ENCODE measurements at places on chromosomes 1 and 21.
A peak's percentile ranks its signal among the peaks of the same experiment; 100 is the strongest.

- DNase-seq = no peak
Measured at GRCh38 chr21:32975811-32976431, 49.8 kb upstream of the OLIG2 start.

- DNase-seq = peak; percentile 31
Measured at GRCh38 chr1:160284220-160284781, 632 bp downstream of the PEX19 start.

DNA sequence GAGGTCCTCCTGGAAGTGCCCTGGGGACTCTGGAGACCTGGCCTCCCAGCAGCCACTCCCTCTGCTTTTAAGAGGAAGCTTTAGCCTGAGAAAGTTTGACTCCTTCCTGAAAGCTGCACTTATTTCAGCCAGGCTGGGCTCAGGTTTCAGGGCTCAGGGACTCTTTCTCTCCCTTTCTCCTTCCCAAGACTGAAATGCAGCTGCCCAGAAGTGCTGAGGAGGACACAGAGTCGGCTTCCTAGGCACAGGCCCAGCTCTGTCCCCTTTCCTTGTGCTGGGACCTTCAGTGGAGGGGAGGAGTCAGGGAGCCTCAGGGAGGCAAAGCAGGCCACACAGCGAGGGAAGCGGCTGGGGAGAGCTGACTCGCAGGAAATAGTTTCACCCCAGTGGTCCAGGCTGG lies 137.3 kb downstream of the NAV1 start:
- peak; percentile 48 for DNase-seq

GRCh38 chr1:9841460-9841859 lies 17.7 kb upstream of the CLSTN1 start:
- no peak for DNase-seq

- no peak for DNase-seq
Measured at GRCh38 chr1:179327196-179327595, 33.6 kb downstream of the SOAT1 start.

GRCh38 chr1:245418077-245418476 lies 263.3 kb downstream of the KIF26B start:
- DNase-seq = no peak

GRCh38 chr1:72885017-72885416 lies 602.7 kb upstream of the NEGR1 start:
- DNase-seq = no peak

DNA sequence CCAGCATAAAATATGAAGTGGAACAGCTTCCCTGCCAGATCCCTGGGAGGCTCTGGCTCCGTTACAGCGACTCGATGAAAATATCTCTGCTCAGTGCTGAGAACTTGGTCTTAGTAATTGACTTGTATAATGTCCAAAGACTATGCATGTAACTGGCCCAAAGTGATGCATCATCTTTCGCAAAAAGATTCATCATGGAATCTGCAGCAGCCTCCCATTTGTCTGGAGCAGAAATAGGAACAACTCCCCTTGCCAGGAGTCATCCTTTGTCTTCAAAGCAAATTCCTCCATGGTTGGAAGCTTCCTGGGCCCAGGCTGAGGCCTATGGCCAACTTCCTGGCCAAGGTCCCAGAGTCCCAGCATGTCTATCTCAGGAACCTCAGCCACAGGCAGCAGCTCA lies 16.9 kb upstream of the SLC6A17 start:
- peak; percentile 11 for DNase-seq

- DNase-seq = peak; percentile 33
Measured at GRCh38 chr1:55378582-55378981, 163.4 kb upstream of the USP24 start.

GRCh38 chr1:54259546-54260140 lies 59.7 kb downstream of the MRPL37 start:
- no peak for DNase-seq

DNA sequence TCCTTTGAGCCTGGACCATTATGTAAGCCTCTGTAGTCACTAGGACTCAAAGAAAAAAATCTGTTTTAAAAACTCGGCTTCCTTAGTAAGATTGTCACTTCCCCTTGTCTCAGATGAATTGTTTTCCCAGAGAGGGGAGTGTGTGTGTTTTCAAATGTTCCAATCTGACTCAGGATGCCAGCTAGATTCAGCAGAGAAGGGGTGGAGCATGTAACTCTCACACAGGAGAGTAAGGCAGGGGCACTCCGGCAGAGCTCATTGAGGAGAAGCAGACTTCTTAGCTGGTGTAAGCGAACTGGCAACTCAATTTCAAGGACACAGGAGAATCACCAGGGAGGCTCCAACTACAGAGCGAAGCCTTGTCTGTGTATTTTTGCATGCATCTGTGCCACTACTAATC lies 623.2 kb downstream of the LMO4 start:
- DNase-seq = no peak

- peak; percentile 87 for DNase-seq
Measured at GRCh38 chr1:234987415-234988154, 141.1 kb downstream of the TOMM20 start.

DNA sequence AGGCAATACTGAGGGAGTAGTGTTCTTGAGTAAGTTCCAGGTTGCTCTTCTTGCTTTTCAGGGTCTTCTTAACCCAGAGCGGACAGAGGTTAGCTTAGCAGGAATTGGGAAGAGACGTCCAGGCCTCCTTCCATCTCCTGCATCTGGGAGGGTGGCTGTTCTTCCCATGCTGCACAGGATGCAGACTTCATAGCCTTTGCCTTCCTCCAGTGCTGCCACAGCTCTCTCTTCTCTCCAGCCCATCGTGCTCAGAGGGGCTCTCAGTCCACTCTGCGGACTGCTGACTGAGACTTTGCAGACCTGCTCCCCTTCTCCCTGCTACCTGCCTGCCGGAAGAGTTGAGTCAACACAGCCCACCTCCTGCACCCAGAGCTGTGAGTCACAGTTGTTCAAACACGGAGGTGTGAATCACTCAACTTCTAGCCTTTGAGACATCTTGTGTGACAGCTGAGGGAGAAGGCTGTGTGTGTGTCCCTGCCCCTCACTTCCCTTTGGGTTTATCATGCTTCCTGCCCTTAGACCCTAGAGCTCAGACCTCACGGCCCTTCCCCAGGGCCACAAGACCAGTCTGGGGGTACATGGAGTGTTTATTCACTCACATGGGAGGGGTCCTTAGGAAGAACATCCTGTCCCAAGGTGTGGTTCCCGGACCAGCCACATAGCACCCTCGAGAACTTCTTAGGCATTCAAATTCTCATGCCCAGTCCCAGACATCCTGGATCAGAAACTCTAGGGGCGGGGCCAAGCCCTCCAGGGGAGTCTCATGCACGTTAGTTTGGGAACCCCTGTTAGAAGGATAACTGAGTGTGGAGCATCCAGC lies 158.3 kb upstream of the CACNA1E start:
- DNase-seq = no peak

- no peak for DNase-seq
Measured at GRCh38 chr1:236280438-236281197, 1.1 kb downstream of the ERO1B start.

DNA sequence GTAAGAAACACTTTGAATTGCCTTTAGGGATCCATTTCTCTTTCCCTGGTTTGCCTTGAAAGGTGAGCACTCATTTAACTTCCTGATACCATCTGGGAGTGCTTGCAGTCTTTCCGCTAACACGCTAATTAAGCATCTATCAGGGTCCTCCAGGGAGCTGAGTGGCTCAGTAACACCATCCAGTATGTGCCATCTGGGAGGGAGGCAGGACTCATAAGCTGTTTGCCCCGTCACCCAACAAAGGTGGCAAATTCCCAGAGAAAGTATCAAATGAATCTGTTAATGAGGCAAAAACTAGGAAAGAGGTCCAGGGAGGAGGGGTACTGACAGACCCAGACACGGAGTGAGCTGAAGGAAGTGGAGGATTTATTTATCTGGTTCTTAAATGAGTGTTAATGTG lies 430.9 kb downstream of the HLX start:
- no peak for DNase-seq

- peak; percentile 83 for DNase-seq
Measured at GRCh38 chr1:10530756-10531495, 56.2 kb downstream of the PEX14 start.

GRCh38 chr1:153566414-153567371 lies 1.0 kb upstream of the S100A2 start:
- DNase-seq = peak; percentile 99

DNA sequence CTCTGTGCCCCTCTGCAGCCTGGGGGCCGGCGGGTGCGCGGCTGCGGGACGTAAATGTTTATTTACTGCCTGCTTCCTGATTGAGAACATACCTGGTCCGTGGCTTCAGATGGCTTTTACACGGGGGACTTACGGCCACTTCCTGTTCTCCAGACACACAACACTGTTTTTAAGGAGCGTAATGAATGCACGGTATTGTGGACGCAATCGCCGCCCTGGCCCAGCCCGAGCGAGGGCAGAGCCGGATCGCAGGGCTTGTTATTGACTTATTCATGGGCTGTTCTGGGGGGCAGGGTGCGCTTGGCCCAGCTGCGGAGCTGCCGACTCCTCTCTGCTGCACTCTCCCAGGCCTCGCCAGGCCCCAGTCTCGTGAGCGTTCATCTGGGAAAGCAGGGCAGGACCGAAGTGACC lies 52.8 kb upstream of the ACTRT2 start:
- DNase-seq = no peak

DNA sequence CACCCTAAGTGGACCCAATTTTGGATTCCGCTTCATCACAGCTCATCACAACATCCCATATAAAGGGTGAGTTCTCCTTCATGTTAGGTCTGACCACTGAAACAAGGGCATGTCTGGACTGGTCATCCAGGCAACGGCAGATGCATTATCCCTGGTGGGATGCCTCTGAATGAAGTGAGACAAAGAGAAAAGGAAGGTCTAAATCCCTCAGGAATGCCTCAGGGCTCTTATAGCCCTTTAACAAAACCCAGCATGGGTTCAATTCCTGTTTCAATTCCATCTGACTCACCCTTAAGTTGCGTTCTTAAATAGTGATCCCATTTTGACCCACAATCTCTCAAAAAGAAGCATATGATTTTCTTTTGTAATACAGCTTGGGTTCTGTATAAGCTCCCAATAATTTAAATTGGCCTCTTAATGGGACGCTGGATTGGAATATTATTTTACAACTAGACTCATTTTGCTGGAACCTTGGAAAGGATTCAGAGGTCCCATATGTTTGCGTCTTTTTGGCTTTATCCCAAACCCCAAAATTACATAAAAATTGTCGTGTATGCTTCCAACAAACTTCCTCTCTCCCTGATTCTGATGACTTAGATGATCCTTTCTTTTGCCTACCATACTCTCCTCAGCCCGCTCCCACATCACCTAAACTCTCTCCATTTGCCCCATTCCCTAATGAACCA lies 287.4 kb upstream of the ZP4 start:
- DNase-seq = peak; percentile 38

DNA sequence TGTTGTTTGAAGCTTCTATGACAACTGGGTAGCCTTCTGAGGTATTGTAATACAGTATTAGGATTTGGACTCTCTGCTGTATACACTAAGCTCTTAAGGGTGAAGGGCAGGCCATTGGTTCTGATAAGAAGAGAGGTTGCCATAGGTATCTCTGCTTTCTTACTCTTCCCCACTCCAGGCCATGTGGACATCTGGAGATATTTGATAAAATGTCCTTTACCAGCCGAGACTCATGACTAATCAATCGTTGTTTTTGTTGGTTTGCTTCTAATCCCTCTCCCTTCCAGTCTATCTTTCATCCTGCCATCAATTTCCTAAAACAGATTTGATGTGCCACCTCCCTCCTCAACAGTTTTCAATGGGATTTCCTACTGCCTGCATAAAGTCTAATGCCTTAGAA lies 64.6 kb upstream of the WDR26 start:
- DNase-seq = peak; percentile 37

- DNase-seq = no peak
Measured at GRCh38 chr1:41330588-41331545, 30.4 kb upstream of the FOXO6 start.

DNA sequence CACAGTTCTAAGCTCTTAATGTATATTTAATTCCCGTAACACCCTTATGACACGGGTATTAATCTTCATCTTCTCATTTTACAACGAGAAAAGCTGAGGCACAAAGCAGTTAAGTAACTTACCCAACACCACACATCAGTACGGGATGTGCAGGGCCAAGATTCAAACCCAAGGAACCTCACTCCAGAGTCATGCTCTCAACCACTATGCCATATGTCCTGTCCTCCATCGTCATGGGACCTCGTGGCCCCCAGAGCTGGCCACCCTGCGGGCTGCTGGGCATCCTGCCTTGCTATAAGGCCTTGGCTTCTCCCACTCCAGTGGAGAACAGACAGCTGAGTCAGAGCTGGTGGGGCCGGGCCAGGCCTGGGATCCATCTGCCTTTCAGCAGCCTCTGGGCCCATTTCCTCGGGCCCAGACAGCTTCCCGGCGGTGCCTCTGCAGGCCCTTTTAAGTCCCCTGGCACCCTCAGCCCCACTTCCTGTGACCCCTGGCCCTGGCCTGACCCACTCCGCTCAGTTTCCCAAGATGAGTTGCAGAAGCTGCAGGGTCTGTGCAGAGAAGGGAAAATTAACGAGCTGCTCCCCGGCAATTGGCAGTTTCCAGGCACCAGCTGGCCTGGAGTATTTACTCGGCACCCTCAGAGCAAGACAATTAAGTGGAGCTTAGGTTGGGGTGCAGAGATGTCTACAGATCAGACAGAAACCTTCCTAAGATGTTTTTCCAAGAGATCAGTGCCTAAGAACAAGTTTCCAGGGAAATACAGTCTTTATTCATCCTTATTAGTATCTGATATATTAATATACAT lies 98.2 kb downstream of the EPHB2 start:
- peak; percentile 86 for DNase-seq

DNA sequence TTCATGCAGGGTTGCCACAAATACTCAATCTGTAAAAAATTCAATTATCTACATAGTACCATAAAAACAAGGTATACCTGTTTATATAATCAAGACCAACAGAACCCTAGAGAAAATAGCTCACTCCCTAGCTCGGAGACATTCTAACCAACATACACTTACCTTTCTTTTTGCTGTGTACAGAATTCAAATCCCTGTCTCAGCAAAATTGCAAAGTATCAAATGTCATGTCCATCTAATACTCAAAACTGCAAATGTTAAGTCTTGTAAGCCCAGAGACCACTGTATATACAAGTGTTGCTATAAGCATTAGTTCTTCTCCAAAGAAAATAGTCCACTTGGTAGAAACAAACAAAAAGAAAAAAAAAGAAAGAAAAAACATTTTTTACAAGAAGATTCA lies 16.2 kb upstream of the SELE start:
- no peak for DNase-seq
